ENCODE measurements at places on chromosomes 16 and 17.

DNA sequence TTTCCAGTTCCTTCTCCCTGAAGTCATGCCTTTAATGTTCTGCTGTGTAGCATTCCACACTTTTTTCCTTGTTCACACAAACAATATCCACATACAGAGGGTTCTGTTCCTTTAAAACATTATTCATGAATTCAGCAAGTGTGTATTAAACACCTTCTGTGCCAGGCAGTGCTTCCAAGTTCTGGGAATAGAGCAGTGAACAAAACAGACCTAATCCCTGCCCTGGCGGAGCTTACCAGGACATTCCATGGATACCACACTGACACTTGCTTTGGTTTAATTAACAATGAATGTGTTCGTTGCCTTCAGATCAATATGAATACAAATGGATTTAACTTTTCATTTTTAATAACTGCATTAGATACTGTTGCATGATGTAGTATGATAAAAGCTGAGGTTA, 57.9 kb upstream of the CLEC19A start:
- no peak for DNase-seq

- no peak for DNase-seq
Observed at GRCh38 chr16:29951625-29952365, 10.1 kb upstream of the TMEM219 start.

DNA sequence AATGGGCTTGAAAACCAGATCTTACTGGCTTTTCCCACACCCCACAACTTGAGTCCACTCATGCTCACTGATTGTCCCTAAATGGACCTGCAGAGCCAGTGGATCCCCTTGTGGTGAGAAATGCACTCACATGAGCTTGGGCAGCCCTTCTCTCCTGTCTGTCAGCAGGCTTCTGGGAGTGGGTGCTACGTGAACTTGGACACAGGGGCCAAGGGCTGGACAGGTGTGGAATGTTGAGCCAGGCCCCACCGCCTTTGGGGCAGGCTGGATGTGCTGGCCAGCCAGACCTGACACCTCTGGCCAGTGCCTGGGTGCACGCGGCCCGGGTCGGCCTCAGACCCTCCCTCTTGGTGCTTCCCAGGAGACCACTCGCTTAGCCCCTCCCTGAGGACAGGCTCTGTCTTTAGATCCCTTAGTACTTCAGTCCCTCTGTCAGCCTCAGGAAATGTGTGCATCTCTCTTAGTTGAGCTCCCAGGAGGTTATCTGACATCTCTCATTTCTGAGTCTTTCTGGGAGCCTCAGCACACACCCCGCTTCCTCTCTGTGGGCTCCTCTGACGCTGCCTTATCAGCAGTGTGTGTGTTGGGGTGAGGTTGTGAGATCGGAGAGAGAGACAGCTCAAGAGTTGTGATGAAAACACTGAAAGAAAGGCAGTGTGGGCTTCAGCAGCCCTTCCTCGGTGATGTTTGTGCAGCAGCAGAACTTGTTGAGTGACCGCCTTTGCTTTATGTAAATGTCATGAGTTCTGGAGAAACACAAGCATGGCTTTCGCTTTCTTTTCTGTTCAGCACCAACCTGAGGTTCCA, 117.0 kb downstream of the RAB11FIP4 start:
- DNase-seq: peak; percentile 38

- no peak for DNase-seq
Observed at GRCh38 chr16:87765473-87765775, 362 bp downstream of the KLHDC4 start.

- DNase-seq: no peak
Observed at GRCh38 chr17:5819921-5820685, 235.8 kb upstream of the NLRP1 start.

GRCh38 chr17:32755045-32755805, 121.7 kb downstream of the MYO1D start:
- DNase-seq: no peak

DNA sequence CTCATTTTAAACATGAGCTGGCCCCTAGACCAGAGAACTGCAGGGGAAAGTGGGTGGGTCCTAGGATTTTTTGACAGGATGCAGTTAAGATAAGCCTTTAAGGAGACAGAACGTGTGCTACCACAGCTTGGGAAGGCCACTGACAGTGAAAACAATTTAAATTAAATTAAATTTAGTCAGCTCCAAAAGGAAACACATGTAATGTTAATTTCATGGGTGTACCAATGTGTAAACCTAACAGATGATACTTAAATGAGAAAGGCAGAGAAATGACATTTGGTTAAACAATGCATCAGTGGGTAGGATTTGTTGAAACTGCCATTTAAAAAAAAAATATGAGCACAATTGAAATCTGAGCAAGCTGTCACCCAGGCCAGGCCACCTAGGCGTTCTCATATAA, 250.8 kb downstream of the XYLT1 start:
- DNase-seq: no peak

DNA sequence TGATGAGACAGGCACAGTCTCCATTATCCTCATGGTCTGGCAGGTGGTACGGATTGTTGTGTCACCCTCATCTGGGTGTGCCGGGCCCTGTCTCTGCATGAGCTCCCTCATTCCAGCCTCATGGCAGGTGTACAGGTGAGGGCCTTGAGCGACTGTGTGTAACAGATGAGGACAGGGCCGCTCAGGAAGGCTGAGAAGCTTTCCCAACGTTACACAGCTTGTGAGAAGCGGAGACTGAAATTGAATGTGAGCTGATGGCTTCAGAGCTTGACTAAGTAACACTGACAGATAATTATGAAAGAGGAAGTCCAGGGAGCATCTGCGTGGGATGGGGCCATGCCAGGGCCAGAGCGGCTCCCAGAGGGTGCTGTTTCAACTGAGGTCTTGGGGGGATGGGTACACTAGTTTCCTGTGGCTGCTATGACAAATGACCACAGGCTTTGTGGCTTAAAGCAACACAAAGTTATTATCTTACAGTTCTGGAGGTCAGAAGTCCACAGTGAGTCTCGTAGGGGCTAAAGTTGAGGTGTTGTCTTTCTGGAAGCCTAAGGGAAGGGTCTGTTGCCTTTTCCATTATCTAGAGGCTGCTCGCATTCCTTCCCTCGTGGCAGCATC, 36.7 kb downstream of the CMIP start:
- no peak for DNase-seq

- DNase-seq: no peak
Observed at GRCh38 chr17:6005939-6006338, 64.2 kb upstream of the WSCD1 start.

Data from stimulated activated CD4-positive, alpha-beta T cell treated with anti-CD3 and anti-CD28 coated beads, Interleukin-12 subunit alpha, Interleukin-12 subunit beta, amount 100 ng/mL, for 24 hours (primary cell).